Activated naive CD4-positive, alpha-beta T cell (primary cell): ENCODE measurements at places on chromosomes 1 and 21.

GRCh38 chr1:110450929-110451328 is at the start of gene PROK1:
Gene PROK1 (plus strand): TSS chr1:110451149. CDS start chr1:110451217, 68 bp downstream.
- no peak for DNase-seq

- DNase-seq = no peak
Measured at GRCh38 chr1:68201546-68202238, 30.6 kb downstream of the WLS start.

- DNase-seq = no peak
Measured at GRCh38 chr1:95742591-95743089, 508.6 kb downstream of the RWDD3 start.

DNA sequence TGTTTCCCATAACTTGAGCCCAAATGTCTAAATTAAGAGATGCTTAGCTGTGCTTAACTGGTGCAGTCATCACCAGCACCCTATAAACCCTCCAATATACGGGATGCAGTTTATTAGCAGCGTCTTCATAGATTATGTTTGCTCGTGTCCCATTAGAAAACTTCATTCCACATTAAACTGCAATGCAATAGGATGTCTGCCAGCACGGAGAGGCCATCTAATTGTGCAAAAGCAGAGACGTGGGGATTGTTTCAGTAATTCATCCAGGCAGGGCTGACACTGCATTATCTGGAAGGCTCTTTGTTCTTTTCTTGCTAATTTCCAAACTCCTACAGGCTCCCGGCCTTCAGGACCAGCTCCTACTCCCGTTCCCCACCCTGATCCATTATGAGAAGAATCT is 89.5 kb downstream of the CSMD2 start:
- DNase-seq = no peak

DNA sequence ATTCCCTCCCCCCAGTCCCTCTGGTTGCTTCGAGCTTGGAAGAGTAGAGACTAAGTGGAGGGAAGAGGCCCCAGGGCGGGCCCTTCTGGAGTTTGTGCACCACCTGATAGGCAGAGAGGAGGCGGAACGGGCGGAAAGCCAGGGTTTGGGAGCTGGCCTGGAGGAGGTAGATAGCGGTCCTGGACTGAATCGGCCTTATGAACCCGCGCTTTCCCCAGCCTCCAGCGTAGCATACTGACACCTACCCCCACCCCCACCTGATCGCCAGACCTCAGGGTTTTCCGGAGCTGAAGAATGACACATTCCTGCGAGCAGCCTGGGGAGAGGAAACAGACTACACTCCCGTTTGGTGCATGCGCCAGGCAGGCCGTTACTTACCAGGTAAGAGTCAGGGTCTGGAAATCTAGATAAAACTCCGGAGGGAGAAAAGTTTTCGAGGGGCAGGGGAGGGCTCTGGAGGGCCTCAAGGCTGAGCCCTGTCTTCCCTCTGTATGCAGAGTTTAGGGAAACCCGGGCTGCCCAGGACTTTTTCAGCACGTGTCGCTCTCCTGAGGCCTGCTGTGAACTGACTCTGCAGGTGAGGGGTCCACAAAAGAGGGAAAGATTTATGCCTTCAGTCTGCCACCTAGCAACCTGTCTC is 705 bp downstream of the UROD start:
- no peak for DNase-seq

DNA sequence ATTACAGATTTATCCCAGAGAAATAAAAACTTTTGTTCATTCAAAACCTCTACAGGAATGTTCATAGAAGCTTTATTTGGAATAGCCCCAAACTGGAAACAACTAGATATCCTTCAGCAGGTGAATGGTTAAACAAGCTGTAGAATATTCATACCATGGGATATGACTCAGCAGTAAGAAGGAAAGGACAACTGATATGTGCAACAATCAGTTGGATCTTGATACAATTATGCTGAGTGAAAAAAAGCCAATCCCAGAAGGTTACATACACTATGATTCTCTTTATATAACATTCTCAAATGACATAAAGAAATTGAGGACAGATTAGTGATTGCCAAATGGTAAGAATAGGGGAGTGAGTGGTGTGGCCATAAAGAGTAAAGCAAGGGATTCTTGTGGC is 376.7 kb downstream of the S1PR1 start:
- DNase-seq = no peak

DNA sequence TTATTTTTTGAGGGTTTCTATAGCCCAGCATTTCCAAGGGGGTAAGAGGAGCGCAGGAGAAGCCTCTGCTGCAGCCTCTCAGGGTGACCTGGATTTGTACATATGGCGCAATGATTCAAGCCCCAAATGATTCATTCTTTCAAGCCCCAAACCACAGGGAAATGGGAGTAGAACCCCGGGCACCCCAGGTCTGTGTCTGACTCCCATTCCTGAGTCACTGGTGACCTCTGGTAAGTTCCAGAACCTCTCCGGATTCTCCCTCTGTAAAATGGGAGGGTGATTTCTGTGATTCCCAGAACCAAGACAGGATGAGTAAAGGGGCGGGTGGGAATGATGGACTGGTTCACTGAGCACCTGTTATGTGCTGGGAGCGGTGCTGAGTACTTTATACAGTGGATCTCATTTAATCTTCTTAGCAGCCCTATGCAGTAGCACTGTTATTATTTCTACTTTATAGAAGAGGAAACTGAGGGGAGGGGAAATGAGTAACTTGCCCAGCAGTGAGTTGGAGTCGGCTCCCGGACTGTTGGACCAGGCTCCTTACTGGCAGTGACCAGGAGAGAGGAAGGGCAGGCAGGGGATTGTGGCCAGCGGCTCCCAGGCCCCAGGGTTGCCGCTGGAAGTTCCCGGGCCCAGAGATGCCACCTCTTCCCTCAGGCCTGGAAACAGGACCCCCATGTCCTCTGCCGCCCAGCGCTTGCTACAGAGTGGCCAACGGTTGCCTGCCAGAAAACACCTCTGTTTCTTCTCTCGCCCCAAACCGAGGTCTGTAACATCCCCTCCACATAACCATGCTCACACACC is 20.3 kb upstream of the SLC26A9 start:
- DNase-seq = no peak

DNA sequence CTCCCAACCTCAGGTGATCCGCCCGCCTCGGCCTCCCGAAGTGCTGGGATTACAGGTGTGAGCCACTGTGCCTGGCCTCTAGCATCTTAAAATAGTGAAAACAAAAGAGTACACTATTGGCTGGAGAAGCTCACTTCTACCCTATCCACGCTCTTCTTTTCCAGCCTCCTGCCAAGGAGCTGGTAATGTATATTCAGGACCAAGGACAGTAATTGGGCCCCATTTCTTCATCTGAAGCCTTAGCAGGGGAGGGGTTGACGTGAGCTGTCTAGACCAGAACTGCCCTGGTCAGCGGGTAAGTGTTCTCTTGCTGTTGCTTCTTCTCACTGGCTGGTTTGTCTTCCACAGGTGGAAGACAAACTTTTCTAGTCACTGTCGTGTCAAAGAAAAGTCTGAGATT is 70.2 kb downstream of the DNM3 start:
- no peak for DNase-seq

DNA sequence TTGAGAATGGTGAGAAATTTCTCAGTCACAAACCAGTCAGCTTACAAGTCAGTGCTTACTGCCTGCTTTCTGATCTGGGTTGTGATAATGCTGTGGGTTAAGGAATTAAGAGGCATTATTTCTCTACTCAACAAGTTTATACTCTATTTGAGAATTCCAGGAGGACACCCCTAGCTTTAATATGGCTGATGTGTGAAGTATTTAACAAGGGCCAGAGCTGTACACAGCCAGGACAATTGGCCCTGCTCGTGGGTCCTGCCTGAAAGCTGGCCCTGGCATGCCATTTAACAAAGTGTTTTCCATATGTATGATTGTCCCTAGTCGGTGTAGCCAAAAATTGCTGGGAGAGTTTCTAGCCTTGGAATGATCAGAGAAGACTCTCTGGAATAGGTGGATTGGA is 43.2 kb downstream of the HHAT start:
- DNase-seq = no peak

- DNase-seq = no peak
Measured at GRCh38 chr1:101920577-101920976, 76.1 kb downstream of the OLFM3 start.

DNA sequence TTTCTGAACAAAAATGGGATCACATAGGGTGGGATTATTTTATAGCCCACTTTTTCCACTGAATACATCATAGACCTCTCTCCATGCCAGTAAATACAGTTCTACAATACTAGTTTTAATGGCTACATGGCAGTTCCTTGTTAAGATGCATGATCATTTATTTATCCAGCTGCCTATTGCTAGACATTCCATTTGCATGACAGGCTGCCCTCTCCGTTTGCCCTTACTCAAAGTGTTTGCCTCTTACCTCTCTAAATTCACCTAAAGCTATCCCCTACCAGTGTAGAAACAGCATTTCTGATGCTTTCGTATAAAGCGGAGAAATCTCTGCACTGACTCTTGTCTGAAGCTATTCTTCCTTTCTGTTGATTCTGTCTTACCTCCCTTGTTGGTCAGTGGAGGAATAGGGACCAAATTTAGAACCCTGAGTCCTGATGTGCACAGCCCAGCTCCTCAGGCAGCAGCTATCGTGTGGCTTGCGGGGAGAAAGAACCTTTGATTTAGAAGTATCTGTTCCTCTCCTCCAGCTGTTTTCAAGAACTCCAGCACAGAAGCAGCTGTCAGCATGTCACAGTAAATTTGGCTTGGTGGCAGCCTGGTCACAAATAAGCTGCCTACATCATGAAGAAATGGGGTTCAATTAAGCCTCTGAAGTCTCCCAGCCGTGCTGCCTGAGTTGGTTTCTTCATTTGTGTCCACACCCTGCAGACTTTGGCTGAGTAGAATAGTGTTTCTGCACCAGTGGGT is 337.3 kb downstream of the PRDM2 start:
- no peak for DNase-seq
